Thyroid gland (tissue), 4 donors: ENCODE measurements at places on chromosomes 16 and 17.

DNA sequence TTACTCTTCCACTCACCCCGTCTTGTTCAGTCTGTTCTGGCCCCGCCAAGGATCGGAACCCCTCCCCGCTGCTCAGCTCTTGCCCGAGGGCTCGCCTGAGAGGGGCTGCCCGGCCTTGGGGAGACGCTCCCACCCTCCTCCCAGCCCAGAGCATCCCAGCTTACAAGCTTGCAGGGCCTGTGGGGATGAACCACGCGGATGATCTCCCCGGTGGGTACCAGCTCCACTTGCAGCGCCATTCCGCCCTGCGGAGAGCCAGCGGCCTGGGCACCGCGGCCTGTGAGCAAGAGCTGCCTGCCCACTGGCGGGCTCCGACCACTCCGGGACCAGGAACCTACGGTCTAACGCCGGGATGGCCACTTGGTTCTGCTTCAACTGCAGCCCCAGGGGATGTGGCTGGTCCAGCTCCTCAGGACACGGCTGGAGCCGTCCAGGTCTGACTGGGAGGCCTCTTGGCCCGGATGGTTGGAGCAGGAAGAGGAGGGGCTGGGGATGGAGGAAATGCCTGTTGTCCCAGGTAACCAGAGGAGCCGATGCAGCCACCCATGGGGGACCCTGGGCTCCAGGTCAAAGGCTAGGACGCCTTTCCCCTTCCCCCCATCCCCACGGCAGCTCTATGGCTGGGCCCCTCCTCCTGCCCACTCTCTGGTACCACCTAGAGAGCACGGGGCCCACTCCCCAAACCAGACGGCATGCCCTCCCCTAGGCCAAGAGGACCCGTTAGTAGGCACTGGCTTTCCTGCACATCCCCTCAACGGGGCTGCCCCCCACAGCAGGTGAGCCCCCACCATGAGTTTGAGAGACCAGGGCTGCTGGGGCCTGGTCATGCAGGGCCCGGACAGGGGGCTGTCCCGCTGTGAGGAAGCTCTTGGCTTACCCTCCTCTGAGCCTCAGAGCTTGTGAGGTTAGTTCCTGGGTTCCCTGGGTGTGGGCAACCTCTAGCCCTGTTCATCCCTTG, at the start of gene MYO1C:
TSS of gene MYO1C (minus strand) at position 438 of the 958 bp plus-strand sequence. CDS start at position 239, 199 bp downstream.
- DNase-seq = peak; percentile 86

DNA sequence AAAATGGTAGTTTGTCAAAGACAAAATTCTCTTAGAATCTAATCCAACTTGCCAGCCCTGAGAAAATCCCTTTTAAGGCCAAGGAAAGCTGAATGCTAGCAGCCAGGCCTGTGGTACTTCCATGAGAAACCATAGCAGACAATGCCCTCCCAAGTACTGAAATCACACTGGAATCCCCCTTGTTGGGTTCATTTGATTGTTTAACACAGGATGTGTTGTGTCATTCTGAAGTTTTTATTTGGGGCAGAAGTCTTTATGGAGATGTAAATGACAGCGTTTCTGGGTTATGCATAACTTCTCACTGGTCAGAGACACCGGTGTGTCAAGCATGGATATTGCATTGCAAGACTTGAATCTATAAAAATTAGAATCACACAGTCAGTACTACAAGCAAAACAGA, 6.0 kb upstream of the ARL2BP start:
- DNase-seq = no peak

- no peak for DNase-seq
Observed at GRCh38 chr17:9432134-9432885, 143.3 kb downstream of the STX8 start.

DNA sequence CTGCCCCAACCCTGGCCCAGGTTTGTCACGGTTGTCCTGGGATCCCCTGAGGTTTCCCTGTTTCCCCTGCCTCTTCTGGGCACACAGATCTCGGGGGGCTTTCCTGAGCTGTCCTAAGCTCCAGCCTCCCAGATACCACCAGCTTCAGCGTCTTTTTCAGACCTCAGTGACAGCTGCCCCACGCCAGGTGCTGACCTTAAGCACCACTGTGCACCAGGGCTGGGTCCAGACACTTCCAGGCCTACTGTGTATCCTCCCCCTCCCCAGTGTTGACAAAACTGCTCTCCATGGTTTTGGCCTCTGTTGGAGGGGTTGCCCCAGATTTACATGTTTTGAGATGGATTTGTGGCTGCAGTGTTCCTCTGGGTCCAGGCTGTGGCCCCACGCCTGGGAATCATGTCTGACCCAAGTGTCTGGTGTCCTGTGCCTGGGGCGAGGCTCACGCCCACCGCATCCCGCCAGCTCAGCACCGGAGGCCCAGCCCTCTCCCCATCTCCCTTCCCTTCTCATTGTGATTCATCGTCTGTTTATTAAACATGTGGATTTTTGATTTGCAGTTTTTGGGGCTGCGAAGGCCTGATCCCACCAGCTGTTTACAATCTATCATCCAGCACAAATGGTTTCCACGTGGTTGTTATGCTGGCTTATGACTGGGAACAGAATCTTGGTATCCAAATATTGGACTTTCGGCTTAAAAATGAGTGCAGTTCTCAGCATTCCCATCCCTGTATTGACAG, 82.1 kb downstream of the METRNL start:
- DNase-seq = no peak
